ENCODE measurements at places on chromosomes 12 and 14.

- DNase-seq: no peak
These were observed 117.5 kb upstream of the EVL start for GRCh38 chr14:99947695-99948094.

- no peak for DNase-seq
These were observed 81.7 kb upstream of the TMEM263 start for GRCh38 chr12:106873983-106874382.

DNA sequence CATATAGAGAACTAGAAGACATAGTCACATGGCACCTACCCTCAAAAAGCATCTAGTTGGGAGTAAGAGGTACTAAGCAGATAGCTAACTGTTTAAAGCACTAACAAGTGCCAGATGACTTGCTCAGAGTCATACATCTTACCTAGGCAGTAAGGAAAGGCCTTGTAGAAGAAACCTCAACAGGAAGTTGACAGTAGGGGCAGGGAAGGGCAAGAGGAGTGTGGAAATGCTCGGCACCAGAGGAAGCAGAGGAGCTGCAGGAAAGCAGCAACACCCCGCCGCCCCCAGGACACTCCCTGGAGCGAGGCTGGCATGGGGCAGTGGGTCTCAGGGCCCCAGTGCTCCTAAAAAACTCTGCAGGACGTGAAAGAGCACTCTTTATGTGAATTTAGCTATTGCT lies 92.9 kb downstream of the PPP2R5C start:
- DNase-seq: no peak

GRCh38 chr12:108701779-108702441 lies 29.4 kb downstream of the CORO1C start:
- no peak for DNase-seq

GRCh38 chr14:60867503-60868172 lies 113.2 kb downstream of the TRMT5 start:
- no peak for DNase-seq

- no peak for DNase-seq
These were observed 3.7 kb downstream of the TMEM52B start for GRCh38 chr12:10182354-10183049.

- DNase-seq: no peak
These were observed 5.5 kb downstream of the TNFAIP2 start for GRCh38 chr14:103128631-103129300.

GRCh38 chr14:34824826-34825225 lies 50.3 kb downstream of the BAZ1A start:
- DNase-seq: no peak

Measured in ascending aorta (tissue), 2 donors.